ENCODE measurements at places on chromosomes 2 and 18. TPM values are rescaled to one million over a fixed set of nuclear protein-coding genes. Genes with fewer than 3 reads are reported as not detected.
A peak's percentile ranks its signal among the peaks of the same experiment; 100 is the strongest.

Gene GGCX
- 77.5 TPM for total RNA-seq

Gene C2orf49
- 8.2 TPM for total RNA-seq

Gene CNNM4
- total RNA-seq = 1.9 TPM

Gene SCN3A
- 1.0 TPM for total RNA-seq

Gene CXCR1
- total RNA-seq = 1.8 TPM

Gene CPLX4
- total RNA-seq = not detected

Gene BMP10
- 8.0 TPM for total RNA-seq

Gene SH2D6
- not detected for total RNA-seq

Gene FOXI3
- not detected for total RNA-seq

Gene RAD51AP2
- 0.25 TPM for total RNA-seq

Gene TMEM163
- total RNA-seq = 0.17 TPM

Gene CYRIA
- total RNA-seq = 3.1 TPM

Gene SCN2A
- total RNA-seq = 0.33 TPM

Gene ATP6V1B1
- not detected for total RNA-seq

Gene SNTG2
- total RNA-seq = not detected

Gene SP140L
- total RNA-seq = 21.5 TPM

DNA sequence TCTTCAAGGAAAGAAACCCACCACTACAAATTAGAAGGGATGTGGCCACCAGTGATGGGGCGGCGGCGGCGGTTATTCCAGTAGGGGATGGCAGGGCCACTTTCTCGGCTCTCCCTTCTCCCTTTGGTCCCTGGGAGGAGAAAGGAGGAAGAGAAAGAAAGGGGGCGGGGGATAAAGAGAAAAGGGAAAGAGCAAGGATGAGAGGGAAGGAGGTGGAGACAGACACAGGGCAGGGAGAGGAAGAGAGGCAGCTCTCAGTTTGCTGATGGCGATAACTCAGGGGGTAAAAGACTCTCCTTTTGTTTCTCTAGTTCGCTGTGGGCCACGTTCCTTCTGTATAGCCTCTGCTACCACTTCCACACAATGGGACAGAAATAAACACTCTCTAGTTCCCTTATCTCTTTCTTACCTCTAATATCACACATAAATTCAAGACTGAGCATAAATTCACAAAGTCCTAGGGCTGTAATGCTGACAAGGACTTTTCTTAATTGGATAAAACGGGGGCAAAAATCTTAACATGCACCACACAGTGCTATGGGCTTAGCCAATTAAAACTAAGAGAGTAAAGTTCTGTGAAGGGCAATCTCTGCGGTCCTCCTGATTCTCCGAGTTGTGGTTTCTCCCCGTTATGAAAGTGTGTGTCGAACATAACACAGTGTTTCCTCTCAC, 14.6 kb downstream of the SFT2D3 start:
- DNase-seq = no peak

DNA sequence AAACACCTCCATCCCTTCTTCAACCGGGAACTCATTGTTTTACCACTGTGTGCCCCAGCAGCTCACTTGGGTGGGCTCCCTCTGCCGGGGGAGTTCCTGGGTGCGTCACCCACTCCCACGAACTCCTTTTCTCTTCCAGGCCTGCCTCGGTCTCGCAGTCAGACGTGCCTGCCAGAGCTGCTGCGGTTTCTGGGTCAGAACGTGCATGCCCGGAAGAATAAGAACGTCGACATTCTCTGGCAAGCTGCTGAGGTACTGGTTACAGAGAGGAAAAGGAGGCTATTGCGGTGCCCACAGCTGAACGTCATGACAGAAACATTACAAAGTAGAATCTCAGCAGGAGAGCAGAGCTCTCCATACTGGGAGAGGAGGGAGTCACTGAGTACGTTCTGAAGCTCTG, 35.6 kb downstream of the COA5 start:
- DNase-seq = no peak

GRCh38 chr18:41906528-41907146, 48.4 kb upstream of the PIK3C3 start:
- DNase-seq = no peak

- DNase-seq = no peak
These were observed 19.2 kb upstream of the CERS6 start for GRCh38 chr2:168436840-168437239.

GRCh38 chr2:95278051-95278471, 3.8 kb downstream of the PROM2 start:
- DNase-seq = no peak

- DNase-seq = no peak
These were observed 49.3 kb upstream of the ZNF385B start for GRCh38 chr2:179910735-179911113.

DNA sequence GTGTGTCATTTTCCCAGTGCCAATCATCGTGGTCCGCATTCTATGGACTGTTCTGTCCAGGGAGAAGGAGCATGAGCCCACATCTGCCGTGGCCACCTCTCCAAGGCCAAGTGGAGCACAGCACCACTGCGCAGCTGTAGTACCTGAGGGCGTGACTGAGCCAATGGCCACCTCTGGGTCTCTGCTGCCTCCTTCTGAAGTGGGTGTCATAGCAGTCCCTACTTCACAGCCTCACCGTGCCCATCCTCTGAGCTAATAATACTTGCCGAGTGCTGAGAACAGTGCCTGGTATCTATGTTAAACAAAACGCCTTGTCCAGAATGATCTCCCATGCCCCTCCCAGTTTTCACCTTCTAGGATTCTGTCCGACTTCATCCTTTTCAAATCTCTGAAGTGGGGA, 256.1 kb downstream of the PRKCE start:
- no peak for DNase-seq

GRCh38 chr2:26068602-26069298, 34.9 kb downstream of the RAB10 start:
- peak; percentile 55 for DNase-seq

- DNase-seq = no peak
These were observed 17.2 kb downstream of the MAL start for GRCh38 chr2:95042472-95043271.

GRCh38 chr2:213285404-213285803, 1.1 kb downstream of the SPAG16 start:
- no peak for DNase-seq

GRCh38 chr18:62209046-62209445, 22.0 kb downstream of the RELCH start:
- DNase-seq = no peak

DNA sequence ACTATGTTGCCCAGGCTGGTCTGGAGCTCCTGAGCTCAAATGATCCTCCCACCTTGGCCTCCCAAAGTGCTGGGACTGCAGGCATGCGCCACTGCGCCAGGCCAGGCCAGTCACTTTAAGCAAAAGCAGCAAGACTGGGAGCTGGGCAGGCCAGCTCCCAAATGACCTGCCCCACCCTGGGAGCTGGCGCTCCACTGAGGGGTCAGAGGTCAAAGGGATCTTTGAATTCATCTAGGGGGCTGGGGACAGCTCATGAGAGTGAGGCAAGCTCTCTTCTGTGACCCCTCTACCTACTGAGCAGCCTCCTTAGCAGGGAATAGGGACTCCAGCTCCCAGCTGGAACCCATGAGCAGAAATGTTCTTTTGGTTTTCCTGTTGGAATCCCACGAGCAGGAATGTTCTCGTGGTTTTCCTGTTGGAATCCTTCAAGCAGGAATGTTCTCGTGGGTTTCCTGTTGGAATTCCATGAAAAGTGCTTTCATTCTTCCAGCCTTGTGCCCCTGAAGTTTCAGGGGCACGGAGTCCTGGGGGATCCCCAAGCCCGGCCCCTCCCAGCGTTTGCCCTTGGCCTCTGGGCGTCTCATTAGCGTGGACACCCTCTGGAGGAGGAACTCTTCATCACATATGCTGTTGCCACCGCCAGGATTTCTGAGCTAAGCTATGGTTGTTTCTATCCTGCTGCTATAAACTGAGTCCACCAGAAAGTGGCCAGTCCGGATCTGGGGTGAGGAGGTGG, 162.0 kb upstream of the HAAO start:
- DNase-seq = no peak

GRCh38 chr2:111711270-111711669, 172.7 kb downstream of the ANAPC1 start:
- no peak for DNase-seq

GRCh38 chr2:55242617-55243016, 10.1 kb downstream of the RPS27A start:
- DNase-seq = no peak

- DNase-seq = no peak
These were observed 23.9 kb downstream of the HTR2B start for GRCh38 chr2:231100990-231101389.

DNA sequence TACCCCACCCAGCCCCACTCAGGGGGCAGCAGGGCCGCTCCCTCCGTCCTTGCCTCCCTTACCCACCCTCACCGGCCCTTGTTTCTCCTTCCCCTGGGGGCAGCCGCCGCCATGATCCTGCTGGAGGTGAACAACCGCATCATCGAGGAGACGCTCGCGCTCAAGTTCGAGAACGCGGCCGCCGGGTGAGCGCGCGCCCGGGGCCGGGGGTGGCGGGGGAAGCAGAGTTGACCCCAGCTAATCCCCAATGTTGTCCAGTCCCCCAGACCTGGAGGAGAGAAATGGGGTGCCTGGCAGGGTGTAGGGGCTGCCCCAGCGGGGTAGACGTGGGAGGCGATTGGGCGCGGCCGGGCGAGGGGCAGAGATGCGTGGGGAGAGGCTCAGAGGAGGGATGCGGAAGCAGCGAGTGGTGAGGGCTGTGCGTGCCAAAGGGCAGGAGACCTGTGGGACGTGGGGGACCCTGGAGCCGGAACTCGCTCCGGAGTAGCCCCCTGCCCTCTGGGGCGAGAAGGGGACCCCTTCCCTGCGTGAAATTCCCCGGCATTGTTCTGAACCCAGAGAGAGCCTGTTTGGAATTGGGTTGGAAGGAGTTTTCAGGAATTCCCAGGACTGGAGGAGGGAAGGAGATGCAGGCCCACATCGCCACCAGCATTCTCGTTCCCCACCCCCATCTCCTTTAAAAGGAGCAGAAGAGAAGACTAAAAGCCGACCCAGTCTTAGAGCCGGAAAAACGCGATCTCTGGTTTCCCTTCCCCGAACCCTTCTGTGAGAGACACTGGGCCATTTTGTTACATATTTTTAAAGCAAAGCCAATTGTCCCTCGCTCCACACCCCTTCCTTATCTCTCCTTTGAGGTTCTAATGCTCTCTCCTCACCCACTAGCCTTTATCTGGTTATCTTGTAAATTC, 625 bp downstream of the ARPC2 start:
- DNase-seq = peak; percentile 54

GRCh38 chr2:201830666-201831065, 24.3 kb downstream of the CDK15 start:
- no peak for DNase-seq

DNA sequence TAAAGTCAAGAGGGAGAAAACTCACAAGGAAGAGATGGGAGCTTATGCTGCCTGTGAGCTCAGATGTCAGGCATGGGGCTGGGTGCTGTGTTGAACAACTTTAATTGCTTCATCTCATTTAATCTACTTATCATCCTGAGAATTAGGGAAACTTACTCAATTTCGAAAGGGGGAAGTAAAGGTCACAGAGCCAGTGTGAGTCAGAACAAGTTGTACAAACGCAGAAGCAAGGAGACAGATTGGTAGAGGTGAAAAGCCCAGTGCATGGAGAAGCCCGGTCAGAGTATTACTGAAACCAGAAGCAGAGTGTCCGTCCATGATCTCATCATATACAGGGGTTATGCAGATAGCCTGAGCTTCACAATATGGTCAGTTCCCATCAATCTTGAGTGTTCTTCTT, 281.1 kb upstream of the POU3F3 start:
- no peak for DNase-seq

GRCh38 chr2:124797049-124797448, 772.0 kb downstream of the CNTNAP5 start:
- no peak for DNase-seq

DNA sequence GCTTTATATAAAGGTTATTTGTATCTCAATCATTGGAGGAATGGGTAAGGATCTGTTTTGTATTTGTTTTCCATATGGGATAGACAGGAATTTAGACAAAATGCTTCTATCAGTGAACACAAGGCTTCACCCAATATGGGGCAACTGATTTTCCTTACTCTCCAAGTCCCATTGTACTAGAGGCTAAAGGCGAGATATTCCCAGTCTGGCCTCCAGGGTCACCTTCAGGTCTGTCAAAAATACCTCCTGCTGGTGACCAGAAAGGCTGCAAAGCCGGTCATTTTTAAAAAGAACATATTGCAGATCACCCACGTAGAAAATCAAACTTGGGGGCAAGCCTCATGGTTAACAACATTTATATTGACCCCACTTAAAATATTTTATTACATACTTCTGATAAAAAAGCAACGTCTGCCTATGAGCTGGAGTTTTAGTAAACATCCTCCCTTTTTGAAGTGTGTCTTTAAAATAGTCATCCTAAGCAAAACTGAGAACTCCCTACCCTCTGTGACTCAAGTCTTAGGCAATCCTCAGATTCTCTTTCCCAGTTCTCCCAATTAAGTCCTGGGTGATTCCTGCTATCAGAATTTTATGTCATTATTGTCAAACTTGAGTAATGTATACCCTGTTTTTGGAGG, 276.6 kb downstream of the MREG start:
- DNase-seq = no peak

GRCh38 chr2:31078579-31079105, 59.6 kb downstream of the GALNT14 start:
- DNase-seq = no peak

GRCh38 chr2:102754456-102755145, 7.2 kb upstream of the TMEM182 start:
- no peak for DNase-seq

DNA sequence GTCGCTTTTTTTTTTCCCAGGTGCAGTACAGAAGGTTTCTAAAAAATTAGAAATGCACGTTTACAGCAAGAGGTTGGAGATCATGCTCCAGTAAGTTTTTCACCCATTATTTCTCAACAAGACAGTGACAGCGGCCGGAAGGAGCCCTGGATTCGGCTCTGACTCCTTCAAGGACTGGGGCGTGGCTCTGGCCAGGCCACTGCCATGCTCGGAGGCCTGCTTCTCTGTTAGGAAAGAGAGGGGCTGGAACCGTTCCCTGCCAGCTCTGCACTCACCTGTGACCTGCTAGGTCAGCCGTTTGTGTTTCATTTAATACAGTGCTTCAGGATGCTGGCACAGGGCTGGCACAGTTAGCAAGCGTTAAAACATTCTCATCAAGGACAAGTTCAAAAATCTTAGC, 6.7 kb upstream of the IAH1 start:
- no peak for DNase-seq

DNA sequence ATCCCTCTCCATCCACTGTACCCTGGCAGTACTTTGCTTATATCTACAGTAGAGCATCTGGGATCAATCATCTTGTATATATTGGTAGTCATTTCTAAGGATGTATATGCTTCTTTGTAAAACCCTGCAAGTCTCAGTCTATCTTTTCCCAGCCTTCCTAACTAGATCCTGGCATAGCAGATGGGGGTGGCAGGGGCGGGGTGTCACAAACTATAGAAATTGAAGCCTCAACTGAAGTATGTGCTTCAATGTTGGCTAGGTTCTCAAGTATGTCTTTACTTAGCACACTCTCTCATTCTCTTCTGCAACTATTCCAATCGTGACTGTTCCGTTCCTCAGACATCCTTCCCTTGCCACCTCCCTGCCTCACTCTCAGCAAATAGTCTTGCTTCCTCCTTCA, 30.1 kb upstream of the AGPS start:
- no peak for DNase-seq

GRCh38 chr2:3282056-3282998, 95.3 kb downstream of the EIPR1 start:
- DNase-seq = no peak

Data from liver (tissue), 10 donors.